AG09319 (cell line): ENCODE measurements at places on chromosomes 13 and 19.

DNA sequence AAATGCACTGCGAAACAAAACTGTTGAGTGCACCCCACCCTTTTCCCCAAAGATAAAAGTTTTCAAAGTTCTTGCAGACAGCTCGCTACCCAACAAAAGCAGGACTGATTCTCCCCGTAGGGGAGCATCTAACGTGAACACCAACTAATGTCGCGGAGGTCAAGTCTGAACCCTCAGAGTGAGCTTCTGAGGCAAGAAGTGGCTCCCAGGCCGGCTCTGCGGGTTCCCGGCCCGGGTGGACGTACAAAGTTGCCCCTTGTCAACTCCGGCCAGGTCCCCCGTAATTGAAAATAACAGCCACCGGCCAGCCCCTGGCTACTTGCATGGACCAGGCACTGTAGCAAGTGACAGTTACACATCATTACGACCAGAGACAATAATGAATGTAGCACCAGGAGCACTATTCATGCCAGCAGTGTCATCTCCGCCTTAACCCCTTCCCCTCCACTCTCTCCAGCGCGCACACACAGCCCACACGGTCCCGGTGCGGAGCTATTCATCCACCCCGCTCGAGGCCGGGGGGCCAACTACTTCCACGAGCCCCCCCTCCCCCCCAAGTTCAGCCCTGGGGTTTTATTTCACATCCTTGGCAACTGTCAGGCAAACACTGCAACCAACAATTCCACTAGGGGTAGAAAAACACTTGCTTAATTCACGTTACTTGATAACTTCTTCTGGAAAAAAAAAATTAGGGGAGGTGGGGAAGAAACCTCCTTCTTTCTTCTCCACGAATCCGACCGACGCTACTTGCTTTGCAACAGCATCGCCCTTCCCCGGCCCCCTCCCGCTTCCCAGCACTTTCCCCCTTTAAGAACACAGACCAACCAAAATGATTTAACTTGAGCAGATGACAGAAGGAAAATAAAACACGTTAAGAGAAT is 1.2 kb downstream of the KLF12 start:
- no peak for DNase-seq

- DNase-seq, result no peak
Measured at GRCh38 chr13:26727122-26727521, 33.5 kb downstream of the GPR12 start.

GRCh38 chr13:111116856-111117255 is 1.7 kb downstream of the ARHGEF7 start:
- no peak for DNase-seq

DNA sequence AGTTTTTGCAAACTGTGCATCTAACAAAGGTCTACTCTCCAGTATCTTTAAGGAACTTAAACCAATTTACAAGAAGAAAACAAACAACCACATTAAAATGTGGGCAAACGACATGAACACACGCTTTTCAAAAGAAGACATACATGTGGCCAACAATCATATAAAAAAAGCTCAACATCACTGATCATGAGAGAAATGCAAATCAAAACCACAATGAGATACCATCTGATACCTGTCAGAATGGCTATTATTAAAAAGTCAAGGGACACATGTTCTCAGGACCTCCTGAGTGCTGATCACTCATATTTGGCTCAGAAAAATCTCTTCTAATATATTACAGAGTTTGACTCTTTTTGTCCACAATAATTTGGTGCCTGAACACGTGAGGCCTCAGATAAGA is 14.2 kb upstream of the LILRB1 start:
- no peak for DNase-seq

DNA sequence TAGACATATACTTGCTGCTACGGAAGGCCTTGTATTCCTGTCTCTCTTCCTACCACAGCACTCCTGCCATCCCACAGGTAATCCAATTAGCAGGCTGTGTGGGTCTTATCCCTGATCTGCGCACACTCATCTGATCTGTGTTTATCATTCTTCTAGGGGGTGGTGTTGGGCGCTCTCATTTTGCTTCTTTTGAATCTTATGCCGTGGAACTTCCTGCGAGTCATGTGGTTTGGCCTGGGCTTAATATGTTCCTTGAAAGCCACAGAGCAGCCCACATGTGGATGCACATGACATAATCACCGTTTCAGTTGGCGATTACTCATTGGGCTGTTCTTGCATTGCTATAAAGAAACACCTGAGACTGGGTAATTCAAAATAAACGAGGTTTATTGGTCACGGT is 7.5 kb downstream of the RASA3 start:
- no peak for DNase-seq

GRCh38 chr19:28257396-28257795 is 955.6 kb downstream of the UQCRFS1 start:
- DNase-seq, result no peak

- DNase-seq, result peak; percentile 1
Measured at GRCh38 chr19:57099199-57099661, 20.6 kb upstream of the USP29 start.

- DNase-seq, result peak; percentile 78
Measured at GRCh38 chr19:41367848-41368301, 3.9 kb upstream of the B9D2 start.

- DNase-seq, result no peak
Measured at GRCh38 chr13:32545083-32545482, 6.5 kb upstream of the N4BP2L2 start.

- no peak for DNase-seq
Measured at GRCh38 chr19:35168196-35168595, 13.7 kb downstream of the FXYD5 start.

- DNase-seq, result no peak
Measured at GRCh38 chr19:12872941-12873890, 8.0 kb downstream of the DNASE2 start.

- DNase-seq, result no peak
Measured at GRCh38 chr13:40812102-40812501, 22.7 kb downstream of the SLC25A15 start.

- DNase-seq, result no peak
Measured at GRCh38 chr13:70385852-70386251, 277.6 kb upstream of the KLHL1 start.

DNA sequence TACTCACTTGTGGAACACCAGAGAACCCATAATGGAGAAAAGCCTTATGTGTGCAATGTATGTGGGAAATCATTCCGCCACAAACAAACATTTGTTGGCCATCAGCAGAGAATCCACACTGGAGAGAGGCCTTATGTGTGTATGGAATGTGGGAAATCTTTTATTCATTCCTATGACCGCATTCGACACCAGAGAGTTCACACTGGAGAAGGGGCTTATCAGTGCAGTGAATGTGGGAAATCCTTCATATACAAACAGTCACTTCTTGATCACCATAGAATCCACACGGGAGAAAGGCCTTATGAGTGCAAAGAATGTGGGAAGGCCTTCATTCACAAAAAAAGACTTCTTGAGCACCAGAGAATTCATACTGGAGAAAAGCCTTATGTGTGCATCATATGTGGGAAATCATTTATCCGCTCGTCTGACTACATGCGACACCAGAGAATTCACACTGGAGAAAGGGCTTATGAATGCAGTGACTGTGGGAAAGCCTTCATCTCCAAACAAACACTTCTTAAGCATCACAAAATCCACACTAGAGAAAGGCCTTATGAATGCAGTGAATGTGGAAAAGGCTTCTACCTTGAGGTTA is 10.9 kb downstream of the ZNF549 start:
- DNase-seq, result no peak
